ENCODE measurements at places on chromosomes 1 and 21.

DNA sequence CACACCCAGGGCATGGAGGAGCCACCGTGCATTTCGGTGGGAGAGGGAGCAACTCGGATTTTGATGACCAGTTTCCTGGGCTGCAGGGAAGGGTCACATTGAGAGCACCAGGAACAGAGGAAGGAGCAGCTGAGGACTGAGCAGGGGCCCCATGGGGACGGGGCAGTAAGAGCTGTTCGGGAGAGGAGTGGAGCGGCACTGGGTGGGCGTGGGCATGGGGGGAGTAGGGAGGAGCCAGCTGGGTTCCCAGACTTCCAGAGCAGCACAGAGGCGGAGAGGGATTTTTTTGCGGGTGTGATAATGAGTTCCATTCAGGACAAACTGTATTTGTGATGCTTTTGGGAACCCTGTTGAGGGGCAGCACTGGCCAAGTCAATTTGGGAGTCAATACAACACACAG is 17.4 kb upstream of the GPR153 start:
- no peak for DNase-seq

- DNase-seq, result no peak
Observed at GRCh38 chr21:18350216-18350615, 53.4 kb downstream of the TMPRSS15 start.

- no peak for DNase-seq
Observed at GRCh38 chr21:16194095-16194787, 464.5 kb downstream of the USP25 start.

DNA sequence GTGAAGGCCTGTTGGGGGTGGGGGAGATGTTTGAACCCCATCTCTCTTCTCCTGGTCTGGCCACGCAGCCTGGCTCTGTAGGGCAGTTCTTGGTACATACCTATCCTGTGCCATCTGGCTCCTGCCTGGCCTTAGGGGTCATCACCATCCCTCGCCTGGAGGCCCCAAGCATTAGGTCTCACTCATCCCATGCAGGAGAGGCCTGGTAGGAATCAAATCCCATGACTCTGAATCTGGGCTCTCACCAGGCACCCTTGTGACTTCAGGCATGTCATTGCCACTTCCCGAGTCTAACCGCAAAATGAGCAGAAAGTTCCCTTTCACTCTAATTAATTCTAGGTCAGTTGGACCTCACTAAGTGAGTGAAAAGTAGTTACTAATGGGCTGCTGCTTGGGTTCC is 37.2 kb downstream of the ETNK2 start:
- DNase-seq, result no peak

DNA sequence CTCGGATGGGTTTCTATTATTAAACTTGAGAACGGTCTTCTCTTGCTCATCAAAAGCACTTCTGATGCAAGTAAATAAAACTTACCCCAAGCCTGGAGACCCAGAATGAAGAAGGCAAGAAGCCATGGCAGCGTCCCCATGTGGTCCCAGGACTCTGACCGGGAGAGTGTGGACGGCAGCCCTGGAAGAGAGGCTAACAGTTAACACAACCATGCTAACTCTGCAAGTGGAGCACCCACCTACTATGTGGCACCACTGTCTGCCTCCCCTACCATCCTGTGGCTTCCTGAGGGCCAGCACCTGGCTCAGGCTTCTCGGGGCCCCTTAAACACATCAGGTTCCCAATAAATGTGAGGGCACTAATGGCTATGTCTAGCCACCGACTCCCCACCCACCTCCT is 2.2 kb downstream of the PGLYRP3 start:
- no peak for DNase-seq

- no peak for DNase-seq
Observed at GRCh38 chr1:36567601-36568341, 85.1 kb upstream of the CSF3R start.

All from activated naive CD4-positive, alpha-beta T cell (primary cell).